ENCODE measurements at places on chromosomes 4 and X. TPM values are rescaled to one million over a fixed set of nuclear protein-coding genes. Genes with fewer than 3 reads are reported as not detected.
A peak's percentile ranks its signal among the peaks of the same experiment; 100 is the strongest.

Gene ADH4
- 1.5 TPM for total RNA-seq

Gene XAGE1A
- not detected for total RNA-seq

Gene IQCM
- 5.2 TPM for total RNA-seq

Gene LRAT
- total RNA-seq, result 0.42 TPM

Gene TRPC5OS
- not detected for total RNA-seq

DNA sequence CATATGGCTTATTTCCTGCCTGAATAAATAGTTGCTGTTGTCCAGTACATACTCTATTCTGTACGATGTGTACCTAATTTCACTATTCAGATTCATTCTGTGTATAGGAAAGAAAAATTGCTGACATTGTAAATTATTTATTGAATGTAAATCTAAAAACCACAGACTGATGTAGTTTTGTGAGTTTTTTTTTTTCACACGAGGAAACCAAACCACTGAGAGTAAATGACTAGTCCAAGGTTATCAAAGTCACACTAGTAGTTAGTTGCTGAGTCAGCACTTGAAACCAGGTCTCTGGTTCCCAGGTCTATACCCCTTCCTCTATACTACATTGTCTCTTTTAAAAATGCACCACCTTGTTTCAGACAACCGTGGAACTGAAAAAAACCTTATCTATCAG, 298.3 kb upstream of the DIAPH2 start:
- no peak overlapping the region for H3K27ac ChIP-seq
- H3K4me1 ChIP-seq, result no peaks in the 10 kb centered on the region
- H3K27me3 ChIP-seq, result no peaks in the 10 kb centered on the region
- no peak for DNase-seq
- H3K4me3 ChIP-seq, result no peak overlapping the region

DNA sequence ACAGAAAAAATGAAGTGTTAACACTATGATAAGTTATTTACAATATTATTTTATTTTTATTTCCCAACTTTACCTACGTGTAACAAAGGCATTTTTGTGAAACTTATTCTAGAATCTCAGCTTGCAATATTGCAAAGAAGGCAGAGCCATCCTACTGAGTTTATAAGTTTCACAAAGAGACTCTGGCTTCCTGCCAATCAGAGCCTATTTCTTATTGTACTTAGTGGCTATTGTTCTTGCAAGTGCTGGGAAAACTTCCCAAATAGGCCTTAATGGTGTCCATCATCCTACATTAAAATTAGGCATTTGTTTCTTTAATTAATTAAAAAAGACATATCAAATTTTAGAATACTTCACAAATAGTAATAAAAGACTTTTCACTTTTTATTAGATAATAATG, 233.2 kb downstream of the EPHA5 start:
- no peaks in the 10 kb centered on the region for H3K4me1 ChIP-seq
- no peaks in the 10 kb centered on the region for H3K27me3 ChIP-seq
- H3K36me3 ChIP-seq, result no peaks in the 10 kb centered on the region
- H3K4me3 ChIP-seq, result no peak overlapping the region

DNA sequence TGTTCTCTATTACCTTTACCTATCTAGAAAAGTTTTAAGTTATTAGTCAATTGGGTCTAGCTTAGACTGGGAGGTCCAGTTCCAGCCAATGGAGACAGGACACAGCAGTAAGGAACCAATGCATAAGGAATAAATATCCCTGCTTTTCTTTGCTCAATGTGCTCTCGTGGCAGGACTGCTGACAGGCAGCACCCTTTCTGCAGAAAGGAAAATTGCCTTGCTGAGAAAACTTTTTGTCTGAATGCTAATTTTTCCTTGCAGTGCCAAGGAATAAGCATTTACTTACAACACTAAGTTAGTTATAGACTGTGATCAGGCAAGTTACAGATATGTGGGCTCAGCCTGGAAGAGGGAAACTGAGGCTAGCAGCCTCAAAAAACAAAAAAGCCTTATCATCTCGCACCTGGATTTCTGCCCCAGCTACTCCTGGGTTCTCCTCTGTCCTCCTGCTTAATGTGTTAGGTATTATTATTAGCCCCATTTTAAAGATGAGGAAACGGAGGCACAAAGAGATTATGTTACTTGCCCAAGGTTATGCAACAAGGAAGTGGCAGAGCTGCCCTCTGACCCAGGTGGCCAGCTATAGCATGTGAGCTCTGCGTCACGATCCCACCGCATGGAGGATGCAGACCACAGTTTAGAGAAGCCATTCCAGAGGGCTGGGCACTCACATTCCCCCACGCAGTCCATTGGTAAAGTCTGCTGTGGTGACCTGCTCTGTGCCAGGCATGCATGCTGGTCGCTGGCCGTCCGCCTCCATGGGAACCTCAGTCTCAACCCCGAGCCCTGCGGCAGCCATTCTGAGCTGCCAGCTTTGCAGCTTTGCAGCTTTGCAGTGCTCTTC, 40.5 kb upstream of the C4orf50 start:
- no peak overlapping the region for H3K4me3 ChIP-seq
- H3K27ac ChIP-seq, result no peak overlapping the region
- H3K36me3 ChIP-seq, result no peaks in the 10 kb centered on the region
- H3K27me3 ChIP-seq, result no peaks in the 10 kb centered on the region

GRCh38 chr4:75916091-75916661, 13.9 kb upstream of the PPEF2 start:
- peak overlapping the region; percentile 1 for H3K27ac ChIP-seq
- peak; percentile 30 for DNase-seq
- no peaks in the 10 kb centered on the region for H3K27me3 ChIP-seq
- peaks cover 20% of the 10 kb centered on the region for H3K4me1 ChIP-seq

DNA sequence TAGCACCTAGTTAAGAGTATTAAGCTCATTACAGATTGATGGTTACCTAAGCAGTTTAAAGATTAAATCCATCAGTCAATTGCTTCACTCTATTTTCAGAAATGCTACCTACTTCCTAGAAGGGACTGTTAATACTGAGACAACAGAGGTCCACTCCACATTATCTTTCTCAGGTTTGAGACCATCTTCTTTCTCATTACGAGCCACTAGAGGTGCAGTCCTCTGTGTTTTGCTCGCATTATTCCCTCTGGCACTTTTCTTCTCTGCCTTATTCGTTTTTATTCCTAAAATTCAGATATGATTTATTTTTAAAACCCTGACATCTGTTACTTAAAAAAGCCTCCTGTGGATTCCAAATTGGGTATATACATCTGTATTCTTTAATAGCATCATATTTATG, 459.1 kb downstream of the FSTL5 start:
- no peaks in the 10 kb centered on the region for H3K36me3 ChIP-seq
- no peaks in the 10 kb centered on the region for H3K27me3 ChIP-seq
- no peak overlapping the region for H3K27ac ChIP-seq
- no peak overlapping the region for H3K4me3 ChIP-seq
- no peaks in the 10 kb centered on the region for H3K4me1 ChIP-seq

GRCh38 chrX:46865281-46865680, 28.4 kb downstream of the RP2 start:
- H3K4me3 ChIP-seq, result no peak overlapping the region
- DNase-seq, result no peak

GRCh38 chr4:145776208-145776607, 96.3 kb downstream of the C4orf51 start:
- H3K36me3 ChIP-seq, result no peaks in the 10 kb centered on the region
- DNase-seq, result no peak
- H3K4me3 ChIP-seq, result no peak overlapping the region
- H3K4me1 ChIP-seq, result no peaks in the 10 kb centered on the region
- H3K27me3 ChIP-seq, result no peaks in the 10 kb centered on the region

DNA sequence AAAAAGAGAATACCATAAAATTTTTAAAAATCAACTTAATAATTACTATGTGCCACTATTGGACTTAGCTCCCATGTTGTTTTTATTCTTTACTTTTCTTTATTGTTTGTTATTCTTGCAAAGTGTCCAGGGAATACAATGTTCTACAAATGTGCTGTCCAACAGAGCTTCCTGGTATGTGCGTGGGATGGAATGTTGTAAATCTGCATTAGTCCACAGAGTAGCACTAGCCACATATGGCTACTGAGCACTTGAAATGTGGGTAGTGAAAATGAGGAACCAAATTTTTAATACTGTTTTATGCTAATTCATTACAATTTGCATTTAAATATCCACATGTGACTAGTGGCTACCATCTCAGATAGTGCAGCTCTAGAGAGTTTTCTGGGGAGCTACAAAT, 14.3 kb upstream of the CORIN start:
- H3K36me3 ChIP-seq, result no peaks in the 10 kb centered on the region
- H3K4me1 ChIP-seq, result no peaks in the 10 kb centered on the region
- no peak for DNase-seq
- H3K27me3 ChIP-seq, result no peaks in the 10 kb centered on the region
- H3K27ac ChIP-seq, result no peak overlapping the region

- H3K27me3 ChIP-seq, result no peaks in the 10 kb centered on the region
- H3K4me1 ChIP-seq, result no peaks in the 10 kb centered on the region
- no peak for DNase-seq
- H3K27ac ChIP-seq, result no peak overlapping the region
Observed at GRCh38 chr4:38957893-38958292, 74.3 kb downstream of the TMEM156 start.

DNA sequence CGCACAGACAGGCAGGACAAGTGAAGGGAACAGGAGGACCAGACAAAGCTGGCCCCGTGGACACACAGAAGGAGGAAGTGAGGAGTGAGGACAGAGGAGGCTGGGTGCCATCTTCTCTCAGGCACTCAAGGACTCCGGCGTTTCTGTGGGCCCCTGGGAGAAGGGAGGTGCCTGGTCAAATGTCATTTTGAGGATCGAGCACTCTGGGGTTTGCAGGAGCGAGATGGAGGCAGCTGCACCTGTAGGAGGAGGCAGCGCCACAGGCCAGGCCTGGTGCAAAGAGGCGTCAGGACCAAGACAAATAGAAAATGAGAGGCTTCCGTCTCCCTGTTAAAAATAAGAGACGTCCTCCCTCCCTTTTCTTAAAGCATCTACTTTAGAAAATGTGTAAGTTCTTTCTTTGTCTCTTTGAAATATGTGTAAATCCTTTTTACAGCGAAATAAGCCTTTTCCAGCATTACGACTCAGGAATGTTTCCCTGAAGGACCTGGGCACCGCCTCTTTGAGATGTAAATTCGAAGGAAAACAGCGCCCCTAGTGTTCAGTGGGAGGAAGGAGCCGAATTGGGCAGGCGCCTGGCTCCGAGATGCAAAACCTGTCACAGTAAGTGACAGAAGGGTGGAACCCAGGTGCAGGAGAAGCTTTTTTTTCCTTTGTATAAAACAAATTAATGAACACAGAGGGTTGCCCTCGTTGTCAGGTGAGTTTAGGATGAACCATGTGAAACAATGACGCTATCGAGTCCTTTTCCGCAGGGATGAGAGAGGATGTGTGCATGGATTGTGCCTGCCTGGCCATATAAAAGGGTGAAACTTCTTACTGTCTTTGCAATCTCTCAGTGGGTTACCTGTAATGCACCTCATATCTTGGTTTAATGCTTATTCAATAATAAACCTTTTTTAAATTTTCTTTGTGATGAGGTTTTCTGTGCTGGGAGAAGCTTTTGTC, 1.4 kb upstream of the C4orf50 start:
- no peaks in the 10 kb centered on the region for H3K4me1 ChIP-seq
- H3K27ac ChIP-seq, result no peak overlapping the region
- DNase-seq, result peak; percentile 42
- H3K36me3 ChIP-seq, result no peaks in the 10 kb centered on the region

DNA sequence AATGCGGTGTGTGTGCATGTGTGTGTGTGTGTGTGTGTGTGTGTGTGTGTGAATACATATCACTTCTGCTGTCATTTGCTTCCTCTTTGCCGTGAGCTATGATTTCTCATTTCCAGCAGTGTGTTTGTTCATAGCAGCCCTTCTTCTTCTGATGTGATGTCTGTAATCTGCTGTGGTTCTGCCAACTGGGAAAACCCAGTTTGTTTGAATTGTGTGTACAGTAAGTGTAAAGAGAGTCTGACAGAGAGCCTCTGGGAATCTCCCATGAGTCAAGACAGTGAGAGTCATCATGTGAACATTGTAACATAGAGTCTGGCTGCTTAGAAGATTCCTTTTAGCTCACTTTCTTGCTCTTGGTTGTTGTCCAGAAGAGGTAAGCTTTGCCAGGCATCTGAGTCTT, 8.4 kb upstream of the NWD2 start:
- H3K4me3 ChIP-seq, result no peak overlapping the region
- H3K27me3 ChIP-seq, result no peaks in the 10 kb centered on the region
- H3K27ac ChIP-seq, result no peak overlapping the region
- no peak for DNase-seq

GRCh38 chr4:17468619-17469221, 43.2 kb downstream of the QDPR start:
- no peak overlapping the region for H3K27ac ChIP-seq
- no peaks in the 10 kb centered on the region for H3K36me3 ChIP-seq
- no peak for DNase-seq
- no peak overlapping the region for H3K4me3 ChIP-seq
